ENCODE measurements at places on chromosomes 16 and 17.
A peak's percentile ranks its signal among the peaks of the same experiment; 100 is the strongest.

DNA sequence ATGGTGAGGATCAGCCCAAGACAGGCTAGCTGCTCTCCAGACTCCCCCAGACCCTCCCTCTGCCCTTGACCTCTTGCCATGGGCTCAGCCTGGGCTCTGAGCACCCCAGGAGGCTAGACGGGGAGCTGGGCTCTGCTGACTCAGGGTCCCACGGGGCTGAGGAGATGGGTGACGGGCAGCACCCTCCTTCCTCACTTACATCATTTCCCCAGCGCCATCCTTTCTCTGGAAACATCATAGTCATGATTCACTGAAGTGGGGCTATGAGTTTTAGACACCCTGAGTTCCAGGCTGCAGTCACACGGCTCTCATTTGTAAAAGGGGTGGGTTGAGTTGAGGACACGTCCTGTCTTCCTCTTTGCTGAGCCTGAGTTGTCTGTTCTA is 3.0 kb upstream of the ITGAX start:
- peak; percentile 19 for DNase-seq

DNA sequence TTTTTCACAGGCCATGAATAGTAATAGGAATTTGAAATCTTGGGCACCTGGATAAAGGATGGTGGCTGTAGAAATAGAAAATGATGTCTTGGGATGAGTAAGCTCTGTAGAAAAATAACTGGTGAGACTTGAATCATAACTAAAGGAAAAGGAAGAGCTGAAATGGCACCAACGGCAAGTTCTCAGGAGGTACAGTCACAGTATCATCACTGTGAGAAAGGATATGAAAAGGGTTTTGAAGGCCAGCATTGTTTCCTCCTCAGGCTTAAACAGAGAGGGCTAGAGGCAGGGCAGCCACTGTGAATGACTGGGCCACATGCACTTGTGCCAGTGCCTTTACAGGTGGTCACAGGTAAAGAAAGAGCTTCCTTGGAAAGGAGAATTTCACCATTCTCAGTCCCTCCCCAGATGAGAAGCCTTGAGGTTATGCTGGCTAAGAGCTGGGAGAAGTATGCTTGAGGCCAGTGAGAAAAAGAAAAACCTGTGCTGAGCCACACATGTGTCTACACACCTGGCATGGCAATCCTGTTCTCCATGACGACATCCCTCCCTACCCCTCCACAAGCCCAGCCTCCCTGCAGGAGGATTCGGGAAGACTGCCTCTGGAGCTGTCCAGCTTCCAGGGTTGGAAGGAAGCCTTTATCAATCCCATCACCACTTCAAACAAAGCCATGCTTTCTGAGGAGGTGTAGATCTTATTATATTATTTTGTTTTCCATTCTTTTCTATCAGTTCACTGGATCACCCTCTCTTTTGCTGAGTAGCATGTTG is 3.8 kb upstream of the ANKFN1 start:
- DNase-seq: no peak

- no peak for DNase-seq
Observed at GRCh38 chr17:68865584-68865983, 89.6 kb downstream of the ABCA8 start.

- no peak for DNase-seq
Observed at GRCh38 chr17:58536542-58536941, 22.1 kb upstream of the MTMR4 start.

DNA sequence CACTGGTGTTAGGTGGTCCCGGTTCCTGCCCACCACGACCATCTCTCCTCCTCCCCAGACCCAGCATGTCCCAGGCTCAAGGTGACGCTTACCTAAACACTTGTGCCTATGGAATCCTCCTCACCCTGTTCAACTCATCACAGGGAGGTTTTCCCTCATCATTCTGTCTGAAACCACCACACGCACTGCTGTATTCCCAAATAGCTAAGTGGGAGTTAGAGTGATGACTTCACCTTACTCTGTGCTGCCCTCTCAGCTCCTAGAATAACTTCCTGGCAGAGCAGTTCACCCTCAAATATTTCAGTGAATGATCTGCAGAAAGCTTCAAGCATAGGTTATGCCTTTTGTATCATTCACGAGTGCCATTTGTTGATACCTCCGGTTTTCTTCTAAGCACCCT is 216.5 kb downstream of the CPPED1 start:
- DNase-seq: no peak

- DNase-seq: peak; percentile 27
Observed at GRCh38 chr16:86732621-86733295, 154.4 kb downstream of the FOXL1 start.

DNA sequence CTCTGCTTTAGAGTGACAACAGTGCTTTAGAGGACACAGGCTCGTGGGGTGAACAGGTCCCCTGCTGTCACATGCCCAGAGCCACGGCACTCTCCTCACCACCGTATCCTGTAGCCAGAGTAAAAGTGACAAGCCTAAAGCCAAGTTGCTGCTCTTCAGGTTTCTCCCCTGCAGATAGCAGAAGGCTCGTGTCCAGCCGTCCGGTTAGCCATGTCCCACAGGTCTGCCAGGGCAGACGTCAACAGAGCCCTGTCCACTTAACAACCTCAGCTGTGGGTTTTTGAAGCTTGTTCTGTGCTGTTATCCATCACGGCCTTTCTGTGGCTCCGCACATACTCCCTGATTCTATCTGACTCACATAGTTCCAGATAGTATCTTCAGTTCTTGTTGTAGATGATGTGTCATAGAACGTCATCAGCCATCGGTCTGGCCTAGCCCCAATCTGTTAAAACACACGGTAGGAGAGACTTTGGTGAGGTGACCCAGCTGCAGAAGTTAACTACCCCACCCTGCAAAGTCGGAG is 100.7 kb downstream of the SOCS1 start:
- peak; percentile 82 for DNase-seq

DNA sequence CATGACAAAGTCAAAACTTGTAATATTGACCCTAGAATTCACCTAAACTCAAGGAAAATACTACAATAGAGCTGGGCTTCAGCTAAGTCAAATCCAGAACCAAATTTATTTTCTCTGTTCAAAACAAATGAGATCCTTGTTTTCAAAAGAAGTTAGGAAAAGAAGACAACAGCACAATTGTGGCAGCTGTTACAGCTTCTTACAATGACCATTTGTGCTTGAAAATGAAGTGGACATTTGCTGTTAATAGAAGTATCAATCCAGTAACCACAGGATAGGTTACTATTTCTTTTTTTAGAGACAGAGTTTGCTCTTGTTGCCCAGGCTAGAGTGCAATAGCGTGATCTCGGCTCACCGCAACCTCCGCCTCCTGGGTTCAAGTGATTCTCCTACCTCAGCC is 44.4 kb downstream of the APPBP2 start:
- DNase-seq: no peak

Measured in EL (cell line).